Cerebellar nuclear complex (tissue), 1 donor: ENCODE measurements at places on chromosomes 12 and 14.

GRCh38 chr14:30381861-30382480 is 177.0 kb upstream of the G2E3 start:
- no peak for DNase-seq

GRCh38 chr12:6067152-6067916 is 57.1 kb downstream of the VWF start:
- DNase-seq: no peak

GRCh38 chr12:130226771-130227170 is 64.5 kb downstream of the FZD10 start:
- peak; percentile 57 for DNase-seq

- no peak for DNase-seq
Measured at GRCh38 chr12:127944211-127944899, 322.6 kb upstream of the TMEM132C start.

DNA sequence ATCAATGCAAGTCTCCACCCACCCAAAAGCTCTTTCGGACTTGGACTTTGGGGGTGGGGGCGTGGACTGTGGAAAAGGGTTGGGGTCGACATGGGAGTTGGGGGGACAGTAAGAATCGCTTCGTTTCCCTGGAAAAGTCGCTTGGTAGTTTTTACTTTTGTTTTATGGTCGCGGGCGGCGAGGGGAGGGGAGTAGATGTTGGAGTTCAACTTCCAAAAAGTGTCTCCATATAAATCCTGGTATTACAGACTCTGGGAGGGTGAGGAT is 568 bp upstream of the BCL11B start:
- DNase-seq: no peak

DNA sequence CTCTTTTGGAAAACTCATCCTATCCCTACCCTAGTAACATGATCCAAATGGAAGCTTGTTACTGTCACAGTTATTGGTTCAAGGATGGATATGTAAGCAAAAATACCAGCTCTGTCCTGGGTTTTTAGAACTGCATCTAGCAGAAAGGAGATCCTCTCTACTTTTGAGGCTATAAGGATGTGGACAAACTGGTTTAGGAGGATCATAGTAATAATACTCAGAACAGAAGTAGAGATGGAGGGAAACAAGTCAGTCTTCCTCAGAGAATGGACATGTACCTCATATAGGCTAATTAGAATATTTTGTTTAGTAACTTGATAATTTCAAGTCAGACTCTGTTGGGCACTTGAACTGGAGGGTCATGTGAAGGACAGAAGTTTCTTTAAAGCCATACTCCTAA is 26.6 kb downstream of the FUT8 start:
- DNase-seq: no peak

DNA sequence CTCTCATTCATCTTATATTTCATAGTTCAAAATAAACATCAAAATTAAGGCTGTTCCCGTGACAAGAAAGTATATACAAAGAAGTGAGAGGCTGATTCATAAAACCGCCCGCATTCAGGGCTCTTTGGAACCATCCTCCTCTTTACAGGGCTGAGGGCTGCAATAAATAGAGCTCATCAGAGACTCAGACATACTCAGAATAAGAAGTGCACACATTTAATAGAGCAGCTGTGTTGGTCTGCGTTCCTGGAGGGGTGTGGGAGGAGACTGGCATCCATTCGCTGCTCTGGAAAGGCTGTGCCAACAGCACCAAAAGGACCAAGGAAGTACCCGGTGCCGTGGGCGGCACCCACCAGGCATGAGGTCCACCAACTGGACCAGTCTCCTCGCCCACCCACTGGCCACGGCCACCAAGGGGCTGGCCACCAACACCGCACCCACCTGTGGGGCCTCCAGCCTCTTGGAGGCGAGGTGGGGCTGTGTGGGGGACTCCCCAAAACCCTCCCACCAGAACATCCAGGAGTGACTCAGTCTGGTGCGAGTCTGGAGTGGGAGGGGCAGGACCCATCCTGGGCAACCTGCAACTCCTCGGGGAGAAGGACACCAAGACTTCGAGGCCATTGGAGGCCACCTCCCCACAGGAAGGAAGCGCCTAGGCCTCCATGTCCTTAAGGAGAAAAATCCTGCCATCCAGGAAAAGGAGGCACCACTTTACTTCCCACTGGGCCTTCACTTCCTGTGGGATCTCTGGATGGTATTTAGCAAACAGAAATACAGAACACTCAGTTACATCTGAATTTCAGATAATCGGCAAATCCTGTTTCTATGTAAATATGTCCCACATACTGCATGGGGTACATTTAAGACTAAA is 32.7 kb downstream of the VCPKMT start:
- DNase-seq: no peak

DNA sequence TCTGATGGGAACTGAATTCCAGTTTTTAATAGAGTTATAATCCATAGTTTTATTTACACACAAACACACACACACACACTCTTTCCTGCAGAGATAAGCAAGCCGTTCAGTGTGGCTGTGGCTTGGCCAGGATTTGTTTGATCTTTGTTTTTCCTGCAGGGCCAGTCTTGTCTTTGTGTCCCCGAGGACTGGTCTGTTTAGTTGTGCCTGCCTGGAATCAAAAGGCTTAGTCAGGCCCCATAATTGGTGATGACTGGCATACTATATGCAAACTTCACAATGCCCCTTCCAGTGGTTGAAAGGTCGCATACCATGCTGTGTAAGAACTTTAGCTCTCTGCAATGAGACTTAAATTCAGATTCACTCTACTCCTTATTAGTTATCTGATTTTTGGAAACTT is 26.0 kb downstream of the WBP11 start:
- DNase-seq: no peak

DNA sequence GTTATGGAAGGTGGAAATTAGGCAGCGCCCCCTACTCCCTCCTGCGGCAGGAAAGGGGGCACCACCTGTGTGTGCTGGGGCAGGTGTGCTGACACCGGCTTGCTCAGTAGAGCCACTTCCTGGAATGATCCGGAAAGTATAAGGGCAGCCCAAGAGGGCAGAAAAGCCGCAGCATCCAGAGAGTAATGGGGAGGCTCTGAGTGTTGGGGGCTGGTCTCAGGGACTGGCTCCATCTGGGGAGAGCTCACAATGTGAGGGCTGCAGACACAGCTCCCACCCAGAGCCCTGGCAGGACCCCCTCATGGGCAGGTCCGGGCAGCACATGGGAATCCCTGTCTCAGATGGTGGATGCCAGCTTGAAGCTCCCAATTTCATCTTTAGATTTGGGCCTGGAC is 187.6 kb upstream of the C14orf180 start:
- no peak for DNase-seq

DNA sequence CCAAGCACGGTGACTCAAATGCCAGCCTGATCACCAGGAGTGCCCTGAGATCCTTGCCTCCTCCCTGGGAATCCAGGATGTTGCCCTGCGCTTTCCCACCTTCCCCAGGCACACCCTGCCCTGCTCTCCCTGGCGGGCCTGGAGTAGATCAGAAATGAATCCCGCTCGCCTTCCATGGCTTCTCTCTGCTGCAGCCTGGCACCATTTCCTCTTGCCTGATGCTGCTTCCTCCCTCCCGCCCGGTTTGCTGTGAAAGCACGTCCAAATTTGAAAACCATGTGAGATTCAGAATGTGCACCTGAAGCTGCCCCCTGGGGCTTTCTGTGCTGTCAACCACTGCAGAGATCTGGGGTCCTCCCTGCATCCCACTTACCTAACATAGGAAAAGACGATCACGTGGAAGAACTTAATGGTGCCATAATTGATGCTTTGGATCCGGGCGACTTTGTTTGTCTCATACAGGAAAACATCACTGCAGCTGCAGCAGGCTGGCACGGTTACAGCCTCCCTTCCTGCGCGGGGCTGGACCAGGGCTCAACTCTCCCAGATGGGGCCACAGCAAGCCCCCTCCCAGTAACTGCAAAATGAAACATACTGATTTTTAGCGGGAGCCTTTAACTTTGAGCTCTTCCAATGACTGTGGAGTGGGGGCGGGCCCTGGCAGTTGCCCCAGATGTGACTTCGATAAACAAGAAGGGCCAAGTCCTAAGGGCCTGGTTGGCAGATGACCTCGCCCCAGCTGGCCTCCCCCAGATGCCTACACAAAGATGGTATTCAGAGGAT is 24.9 kb upstream of the C12orf76 start:
- peak; percentile 11 for DNase-seq

DNA sequence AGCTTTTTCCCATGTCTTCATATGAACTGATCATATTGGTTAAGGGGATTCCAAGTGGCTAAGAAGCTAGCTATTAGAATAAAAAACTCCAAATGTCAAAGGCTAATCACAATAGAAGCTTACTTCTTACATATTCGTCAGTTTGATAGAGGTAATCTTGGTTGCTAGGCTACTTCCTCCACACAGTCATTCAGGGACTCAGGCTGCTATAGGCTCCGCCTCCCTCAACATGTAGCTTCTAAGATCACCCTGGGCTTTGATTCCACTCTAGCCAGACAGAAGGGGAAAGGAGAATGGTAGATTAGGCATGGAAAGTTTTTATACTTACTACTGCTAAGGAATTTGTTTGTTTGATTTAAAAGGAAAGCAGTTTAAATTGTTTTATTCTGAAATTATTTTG is 207.9 kb downstream of the EFCAB11 start:
- no peak for DNase-seq

GRCh38 chr12:29750928-29751220 is 32.9 kb downstream of the TMTC1 start:
- DNase-seq: no peak

DNA sequence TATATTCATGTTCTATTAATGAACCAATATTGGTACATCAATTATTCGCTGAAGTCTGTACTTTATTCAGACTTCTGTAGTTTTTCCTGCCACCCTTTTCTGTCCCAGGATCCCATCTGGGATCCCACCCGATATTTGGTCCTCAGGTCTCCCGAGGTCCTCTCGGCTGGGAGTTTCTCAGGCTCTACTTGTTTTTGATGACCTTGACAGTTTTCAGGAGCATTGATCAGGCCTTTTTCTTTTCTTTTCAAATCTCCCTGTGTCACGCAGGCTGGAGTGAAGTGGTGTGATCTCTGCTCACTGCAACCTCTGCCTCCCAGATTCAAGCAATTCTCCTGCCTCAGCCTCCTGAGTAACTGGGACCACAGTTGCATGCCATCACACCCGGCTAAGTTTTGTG is 11.2 kb downstream of the BRI3BP start:
- no peak for DNase-seq

- DNase-seq: no peak
Measured at GRCh38 chr12:47234576-47235141, 154.9 kb upstream of the AMIGO2 start.

GRCh38 chr12:47722136-47722834 is 3.0 kb downstream of the ENDOU start:
- no peak for DNase-seq

DNA sequence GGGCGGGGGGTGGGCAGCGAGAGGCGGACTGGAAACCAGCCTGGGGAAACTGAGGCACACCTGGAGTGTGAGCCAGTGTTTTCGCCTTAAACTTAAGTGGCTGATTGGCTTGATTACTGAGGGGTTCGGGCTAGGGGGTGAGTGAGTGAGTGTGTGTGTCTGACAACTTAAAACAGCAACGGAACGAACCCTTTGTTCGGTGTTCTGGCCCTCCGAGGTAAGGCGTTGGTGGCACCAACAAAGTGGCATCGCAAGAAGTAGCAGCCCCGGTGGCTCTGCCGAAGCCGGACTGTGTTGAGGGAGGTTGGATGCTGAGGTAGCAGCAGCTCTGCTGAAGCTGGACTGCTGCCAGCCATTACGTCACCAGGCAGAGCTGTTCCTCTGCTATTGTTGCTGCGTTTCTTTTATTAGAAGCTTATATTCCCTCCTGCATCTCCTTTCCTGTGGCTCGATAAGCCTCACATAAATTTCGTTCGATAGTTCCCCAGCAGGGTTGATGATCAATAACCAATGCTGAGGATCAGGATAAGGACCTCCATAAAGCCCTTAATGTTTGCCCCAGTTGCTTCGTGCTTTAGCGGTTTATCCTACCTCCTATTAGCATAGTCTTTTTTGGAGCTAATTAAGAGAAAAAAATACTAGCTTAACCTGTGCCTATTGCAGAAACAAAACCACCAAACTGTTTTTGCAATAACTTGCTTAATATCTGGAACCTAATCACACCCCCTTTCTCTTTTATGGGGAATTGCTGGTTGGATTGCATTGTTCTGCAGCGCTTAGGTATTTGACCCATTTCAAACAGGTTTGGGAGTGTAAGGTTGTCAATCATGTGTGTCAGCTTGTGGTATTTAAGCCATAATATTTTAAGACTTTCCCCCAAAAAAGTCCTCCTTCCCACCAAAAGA is 1.3 kb downstream of the GPR137C start:
- peak; percentile 42 for DNase-seq

GRCh38 chr14:68807148-68807600 is 14.3 kb upstream of the ZFP36L1 start:
- no peak for DNase-seq

GRCh38 chr12:58725400-58726105 is 194.8 kb downstream of the LRIG3 start:
- DNase-seq: no peak

- DNase-seq: no peak
Measured at GRCh38 chr12:92493816-92494215, 209.0 kb upstream of the PLEKHG7 start.

DNA sequence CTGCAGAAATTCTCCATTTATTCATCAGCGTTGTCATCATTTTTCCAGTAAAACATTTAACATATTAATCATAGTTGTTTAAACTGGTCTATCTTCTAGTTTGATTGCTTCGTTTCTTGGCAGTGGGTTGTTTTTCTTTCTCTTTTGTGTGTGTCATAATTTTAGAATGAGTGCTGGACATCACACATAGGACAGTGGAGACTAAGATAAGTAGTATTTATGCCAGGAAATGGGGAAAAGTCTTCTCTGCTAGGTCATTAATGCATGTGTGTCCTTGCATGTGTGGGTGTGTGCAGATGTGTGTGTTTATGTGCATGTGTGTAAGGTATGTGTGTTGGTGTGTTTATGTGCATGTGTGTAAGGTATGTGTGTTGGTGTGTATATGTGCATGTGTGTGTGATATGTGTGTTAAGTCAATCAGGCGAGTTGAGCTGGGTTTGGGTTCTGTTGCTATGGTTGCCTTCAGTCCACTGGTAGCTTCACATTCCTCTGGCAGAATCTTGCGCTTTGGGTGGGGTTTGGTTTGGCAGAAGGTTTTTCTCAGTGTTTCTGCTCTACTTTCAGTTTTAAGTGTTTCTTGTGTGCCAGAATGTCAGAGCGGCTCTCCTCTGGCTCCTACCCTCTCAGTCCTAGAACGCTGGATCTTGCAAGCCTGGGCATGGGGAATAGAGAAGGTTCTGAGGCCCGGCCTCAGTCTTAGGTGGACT is 7.8 kb upstream of the ADGRD1 start:
- DNase-seq: no peak

- DNase-seq: no peak
Measured at GRCh38 chr14:25122211-25122610, 72.3 kb upstream of the STXBP6 start.

DNA sequence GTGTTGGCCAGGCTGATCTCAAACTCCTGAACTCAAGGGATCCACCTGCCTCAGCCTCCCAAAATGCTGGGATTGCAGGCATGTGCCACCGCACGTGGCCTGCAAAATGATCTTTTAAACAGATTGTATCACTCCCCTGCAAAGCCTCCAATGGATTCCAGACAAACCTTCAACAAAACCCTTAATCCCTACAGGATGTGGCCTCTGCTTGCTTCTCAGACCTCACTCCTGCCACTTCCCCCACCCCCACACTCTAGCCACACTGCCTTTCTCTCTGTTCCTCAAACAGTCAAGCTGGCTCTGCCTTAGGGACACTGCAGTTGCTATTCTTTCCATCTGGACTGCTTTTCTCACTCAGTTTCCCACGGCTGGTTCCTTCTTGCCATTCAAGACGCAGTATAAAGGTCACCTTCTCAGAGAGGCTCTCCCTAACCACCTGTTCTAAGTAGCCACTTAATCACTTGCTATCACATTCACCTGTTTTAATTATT is 47.3 kb upstream of the TMED10 start:
- no peak for DNase-seq
